HFFc6 (cell line): ENCODE measurements at places on chromosomes 12 and 14. TPM values are rescaled to one million over a fixed set of nuclear protein-coding genes. Genes with fewer than 3 reads are reported as not detected.

GRCh38 chr14:23531391-23531790 is 20.2 kb downstream of the ZFHX2 start:
- no peak for DNase-seq
- no peak overlapping the region for H3K27ac ChIP-seq
- H3K4me1 ChIP-seq: no peaks in the 10 kb centered on the region
- no peak overlapping the region for H3K4me3 ChIP-seq

GRCh38 chr12:3081886-3082285 is 4.7 kb downstream of the TSPAN9 start:
- no peak overlapping the region for H3K4me3 ChIP-seq
- peaks cover 13% of the 10 kb centered on the region for H3K36me3 ChIP-seq
- no peaks in the 10 kb centered on the region; the same call in 1 of the 2 replicates for H3K27me3 ChIP-seq
- DNase-seq: no peak

- H3K4me1 ChIP-seq: no peaks in the 10 kb centered on the region
- no peak for DNase-seq
- H3K4me3 ChIP-seq: no peak overlapping the region
- peaks cover 7% of the 10 kb centered on the region; the same call in 1 of the 2 replicates for H3K36me3 ChIP-seq
- no peak overlapping the region for H3K27ac ChIP-seq
Measured at GRCh38 chr14:106442857-106443256, 916.5 kb downstream of the TMEM121 start.

The BRI3BP gene
- total RNA-seq: 5.7 to 9.3 TPM (median 7.0 TPM) in 3 replicates

The CLEC6A gene
- not detected in 3 replicates for total RNA-seq
